ENCODE measurements at places on chromosomes 2 and 18. TPM values are rescaled to one million over a fixed set of nuclear protein-coding genes. Genes with fewer than 3 reads are reported as not detected.
A peak's percentile ranks its signal among the peaks of the same experiment; 100 is the strongest.

SERPINB10 gene
- total RNA-seq: not detected

RTKN gene
- 23.2 TPM for total RNA-seq

GCG gene
- total RNA-seq: not detected

CHRND gene
- total RNA-seq: not detected

MEP1B gene
- not detected for total RNA-seq

UGT1A8 gene
- total RNA-seq: not detected

HOXD12 gene
- not detected for total RNA-seq

GRHL1 gene
- 9.5 TPM for total RNA-seq

DNA sequence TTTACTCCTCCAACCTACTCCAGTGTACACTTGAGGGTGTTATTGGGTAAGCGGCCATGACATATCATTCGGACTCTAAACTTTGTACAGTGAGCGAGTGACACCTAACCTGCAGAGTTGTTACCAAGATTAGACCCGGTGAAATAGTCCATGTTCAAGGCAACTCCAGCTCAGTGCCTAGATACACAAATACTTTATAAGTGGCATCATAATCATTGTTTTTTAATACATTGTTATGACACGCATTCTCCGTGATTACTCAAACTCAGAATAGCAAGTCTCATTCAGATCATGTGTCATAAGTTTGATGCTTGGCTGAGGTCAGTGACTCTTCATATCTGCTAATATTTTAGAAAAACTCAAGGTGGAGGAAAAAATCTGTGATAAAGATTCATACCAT is 597.8 kb downstream of the DCC start:
- H3K36me3 ChIP-seq: no peaks in the 10 kb centered on the region
- no peak for DNase-seq
- H3K4me3 ChIP-seq: no peak overlapping the region
- H3K27ac ChIP-seq: no peak overlapping the region

DNA sequence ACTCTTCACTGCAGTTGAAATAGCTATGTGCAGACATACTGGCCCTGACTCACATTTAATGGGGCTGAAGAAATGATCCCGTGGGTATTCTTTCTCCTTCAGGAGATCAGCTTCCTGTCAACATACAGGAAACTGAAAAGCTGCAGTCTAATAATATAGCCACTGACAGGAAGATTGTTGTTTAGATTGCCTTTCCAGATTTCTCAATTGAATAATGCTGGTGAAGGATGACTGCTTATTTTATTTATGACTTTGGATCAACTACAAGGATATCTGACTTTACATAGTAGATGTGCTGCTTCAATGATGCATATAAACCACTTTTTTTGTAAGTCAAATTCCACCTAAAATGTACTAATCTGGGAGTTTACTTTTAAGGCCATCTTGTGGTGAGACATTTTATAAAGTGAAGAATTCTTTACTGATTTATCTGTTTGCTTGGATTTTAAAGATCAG is 93.4 kb upstream of the MAP4K3 start:
- DNase-seq: no peak
- H3K4me3 ChIP-seq: no peak overlapping the region
- H3K36me3 ChIP-seq: no peaks in the 10 kb centered on the region
- no peak overlapping the region for H3K27ac ChIP-seq
- no peaks in the 10 kb centered on the region for H3K27me3 ChIP-seq
- no peaks in the 10 kb centered on the region for H3K4me1 ChIP-seq

GRCh38 chr2:231680992-231681852 is 27.1 kb upstream of the PTMA start:
- peaks cover 17% of the 10 kb centered on the region for H3K4me1 ChIP-seq
- no peaks in the 10 kb centered on the region for H3K36me3 ChIP-seq
- DNase-seq: peak; percentile 58
- peak overlapping the region; percentile 70 for H3K4me3 ChIP-seq
- H3K27me3 ChIP-seq: no peaks in the 10 kb centered on the region

- DNase-seq: no peak
- H3K27me3 ChIP-seq: no peaks in the 10 kb centered on the region
- no peak overlapping the region for H3K27ac ChIP-seq
- H3K4me3 ChIP-seq: no peak overlapping the region
Measured at GRCh38 chr2:55431982-55432627, 12.4 kb upstream of the CCDC88A start.

DNA sequence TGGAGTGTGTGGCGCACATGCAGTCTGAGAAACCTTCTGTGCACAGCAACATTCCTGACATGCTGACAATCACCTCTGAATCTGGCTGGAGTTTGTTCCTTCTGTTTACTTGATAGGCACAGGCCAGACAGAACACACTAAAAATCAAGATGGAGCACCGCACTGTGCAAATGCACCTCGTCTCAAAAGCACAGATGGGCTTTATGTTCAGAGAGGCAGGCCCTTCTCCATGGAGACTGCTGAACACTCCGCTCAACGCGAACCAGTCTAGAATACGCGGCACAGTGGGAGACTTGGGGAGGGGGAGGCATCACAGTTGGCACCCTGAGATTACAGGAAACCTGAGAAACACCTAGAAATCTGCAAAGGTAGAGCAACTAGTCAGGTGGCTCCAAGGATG is 58.4 kb upstream of the DNMT3A start:
- DNase-seq: no peak
- H3K36me3 ChIP-seq: no peaks in the 10 kb centered on the region
- H3K4me1 ChIP-seq: no peaks in the 10 kb centered on the region
- no peak overlapping the region for H3K4me3 ChIP-seq
- H3K27me3 ChIP-seq: no peaks in the 10 kb centered on the region
- no peak overlapping the region for H3K27ac ChIP-seq

DNA sequence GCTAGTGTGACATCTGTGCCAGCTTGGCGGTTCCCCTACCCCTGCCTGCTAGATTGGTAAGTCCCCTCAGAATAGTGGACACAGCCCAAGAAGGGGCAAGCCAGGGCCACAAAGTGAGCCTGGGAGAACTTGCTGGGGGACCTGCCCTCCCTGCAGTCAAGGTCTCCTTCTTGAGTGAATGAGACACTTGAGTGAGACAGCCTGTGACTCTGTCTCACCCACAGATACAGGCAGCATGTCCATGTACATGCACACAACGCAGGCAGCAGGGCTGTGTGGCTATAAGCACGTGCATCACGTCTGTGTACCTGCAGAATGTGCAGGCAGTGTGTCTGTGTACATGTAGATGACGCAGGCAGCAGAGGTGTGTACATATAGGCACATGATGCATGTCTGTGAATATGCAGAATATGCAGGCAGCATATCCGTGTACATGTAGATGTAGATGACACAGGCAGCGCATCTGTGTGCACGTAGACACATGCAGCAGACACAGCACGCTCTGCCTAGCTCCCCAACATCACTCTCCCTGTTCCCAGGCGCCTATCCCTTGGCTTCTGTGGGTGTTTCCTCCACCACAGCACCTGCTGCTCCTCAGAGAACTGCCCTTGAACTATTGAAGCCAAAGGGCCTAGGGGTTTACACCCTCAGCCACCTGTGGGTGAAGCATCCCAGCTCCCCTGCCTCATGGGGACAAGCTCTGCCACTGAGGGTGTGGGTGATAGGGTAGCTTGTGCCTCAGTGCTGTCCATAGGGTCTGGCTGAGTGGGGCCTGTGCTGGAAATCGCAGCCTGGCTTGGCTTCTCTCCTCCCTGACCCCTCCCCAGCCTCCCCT is 147.2 kb upstream of the TWIST2 start:
- H3K27me3 ChIP-seq: no peaks in the 10 kb centered on the region
- peaks cover 12% of the 10 kb centered on the region for H3K4me1 ChIP-seq
- H3K27ac ChIP-seq: no peak overlapping the region
- no peak for DNase-seq

DNA sequence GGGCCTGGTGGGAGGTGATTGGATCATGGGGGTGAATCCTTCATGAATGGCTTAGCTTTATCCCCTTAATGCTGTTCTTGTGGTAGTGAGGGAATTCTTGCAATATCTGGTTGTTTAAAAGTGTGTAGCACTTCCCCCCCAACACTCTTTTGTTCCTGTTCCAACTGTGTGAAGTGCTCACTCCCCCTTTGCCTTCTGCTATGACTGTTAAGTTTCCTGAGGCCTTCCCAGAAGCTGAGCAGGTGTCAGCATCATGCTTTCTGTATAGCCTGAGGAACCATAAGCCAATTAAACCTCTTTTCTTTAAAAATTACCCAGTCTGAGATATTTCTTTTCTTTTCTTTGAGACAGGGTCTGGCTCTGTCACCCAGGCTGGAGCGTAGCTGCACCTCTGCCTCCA is 139.4 kb downstream of the RNF152 start:
- no peaks in the 10 kb centered on the region for H3K36me3 ChIP-seq
- no peak overlapping the region for H3K27ac ChIP-seq
- DNase-seq: no peak
- H3K4me1 ChIP-seq: peaks cover 9% of the 10 kb centered on the region

- DNase-seq: no peak
- no peaks in the 10 kb centered on the region for H3K27me3 ChIP-seq
- no peak overlapping the region for H3K4me3 ChIP-seq
- H3K4me1 ChIP-seq: peaks cover under 1% of the 10 kb centered on the region
Measured at GRCh38 chr2:215454519-215455246, 18.8 kb upstream of the FN1 start.

- H3K4me3 ChIP-seq: no peak overlapping the region
- no peaks in the 10 kb centered on the region for H3K27me3 ChIP-seq
- H3K27ac ChIP-seq: no peak overlapping the region
- peaks cover 10% of the 10 kb centered on the region for H3K4me1 ChIP-seq
- peaks cover 13% of the 10 kb centered on the region for H3K36me3 ChIP-seq
Measured at GRCh38 chr2:42296226-42296625, 64.8 kb downstream of the COX7A2L start.

- no peak overlapping the region for H3K27ac ChIP-seq
- no peaks in the 10 kb centered on the region for H3K36me3 ChIP-seq
- H3K27me3 ChIP-seq: no peaks in the 10 kb centered on the region
- H3K4me1 ChIP-seq: no peaks in the 10 kb centered on the region
Measured at GRCh38 chr2:106205488-106205887, 11.4 kb upstream of the UXS1 start.

DNA sequence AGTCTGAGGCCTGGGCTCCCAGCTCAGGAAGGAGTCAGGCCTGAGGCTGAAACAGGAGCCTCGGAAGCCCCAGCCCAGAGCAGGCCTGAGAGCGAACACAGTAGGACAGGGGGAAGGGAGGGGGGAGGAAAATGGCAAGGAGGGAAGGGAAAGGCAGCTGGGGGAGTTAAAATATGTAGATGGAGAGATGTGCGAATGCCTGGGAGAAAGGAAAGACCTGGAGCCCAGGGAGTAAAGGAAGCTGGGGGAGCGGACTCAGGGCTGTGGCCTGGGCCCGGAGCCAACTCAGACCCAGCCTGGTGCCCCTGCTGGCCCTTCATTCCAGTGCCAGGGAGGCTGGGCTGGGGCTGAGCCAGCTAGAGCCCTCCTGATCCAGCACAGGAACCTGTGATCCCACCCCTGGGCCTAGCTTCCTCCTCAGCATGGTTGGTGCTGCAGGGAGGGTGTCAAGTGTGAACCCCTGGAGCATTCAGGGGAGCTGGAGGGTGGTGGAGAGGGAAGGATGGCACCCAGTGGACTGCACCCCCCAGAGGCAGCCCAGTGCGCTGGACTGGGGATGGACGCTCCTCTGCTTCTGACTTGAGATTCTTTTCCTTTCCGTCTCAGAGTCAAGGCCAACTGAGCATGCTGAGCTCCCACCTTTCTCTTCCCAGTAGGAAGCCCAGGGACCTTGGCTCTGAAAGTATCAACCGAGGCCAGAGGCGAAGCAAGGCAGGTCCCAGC is 46.3 kb downstream of the EMX1 start:
- H3K36me3 ChIP-seq: no peaks in the 10 kb centered on the region
- no peak overlapping the region for H3K27ac ChIP-seq
- H3K4me1 ChIP-seq: no peaks in the 10 kb centered on the region
- no peaks in the 10 kb centered on the region for H3K27me3 ChIP-seq
- DNase-seq: no peak

GRCh38 chr2:40256649-40257048 is 195.2 kb downstream of the SLC8A1 start:
- H3K36me3 ChIP-seq: no peaks in the 10 kb centered on the region
- H3K4me1 ChIP-seq: no peaks in the 10 kb centered on the region
- H3K4me3 ChIP-seq: no peak overlapping the region
- H3K27ac ChIP-seq: no peak overlapping the region
- H3K27me3 ChIP-seq: no peaks in the 10 kb centered on the region

GRCh38 chr2:174012347-174013314 is 47.5 kb upstream of the SP3 start:
- peaks cover 71% of the 10 kb centered on the region for H3K4me1 ChIP-seq
- no peaks in the 10 kb centered on the region for H3K27me3 ChIP-seq
- H3K4me3 ChIP-seq: peak overlapping the region; percentile 82
- H3K36me3 ChIP-seq: no peaks in the 10 kb centered on the region
- peak overlapping the region; percentile 97 for H3K27ac ChIP-seq

DNA sequence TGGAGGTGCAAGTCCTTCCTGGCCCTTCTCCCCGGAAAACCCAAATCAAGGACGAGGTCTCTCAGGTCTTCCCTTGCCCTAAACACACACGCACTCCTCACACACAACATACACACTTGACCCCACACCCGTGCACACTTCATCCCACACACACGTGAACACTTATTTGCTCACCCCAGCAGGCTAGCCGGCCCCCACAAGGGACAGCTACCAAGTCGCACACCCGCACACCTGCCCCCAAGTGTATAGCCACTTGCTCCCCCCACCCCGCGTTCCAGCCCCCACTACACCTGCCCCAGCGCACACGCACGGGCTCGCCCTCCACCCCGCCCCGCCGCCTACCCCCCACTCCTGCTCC is 359 bp downstream of the TGFBRAP1 start:
- no peaks in the 10 kb centered on the region for H3K36me3 ChIP-seq
- peaks cover 9% of the 10 kb centered on the region for H3K4me1 ChIP-seq
- DNase-seq: no peak
- no peaks in the 10 kb centered on the region for H3K27me3 ChIP-seq

GRCh38 chr18:78080761-78081160 is 831.1 kb downstream of the GALR1 start:
- H3K27ac ChIP-seq: no peak overlapping the region
- H3K36me3 ChIP-seq: no peaks in the 10 kb centered on the region
- no peak overlapping the region for H3K4me3 ChIP-seq
- H3K27me3 ChIP-seq: no peaks in the 10 kb centered on the region
- H3K4me1 ChIP-seq: no peaks in the 10 kb centered on the region

DNA sequence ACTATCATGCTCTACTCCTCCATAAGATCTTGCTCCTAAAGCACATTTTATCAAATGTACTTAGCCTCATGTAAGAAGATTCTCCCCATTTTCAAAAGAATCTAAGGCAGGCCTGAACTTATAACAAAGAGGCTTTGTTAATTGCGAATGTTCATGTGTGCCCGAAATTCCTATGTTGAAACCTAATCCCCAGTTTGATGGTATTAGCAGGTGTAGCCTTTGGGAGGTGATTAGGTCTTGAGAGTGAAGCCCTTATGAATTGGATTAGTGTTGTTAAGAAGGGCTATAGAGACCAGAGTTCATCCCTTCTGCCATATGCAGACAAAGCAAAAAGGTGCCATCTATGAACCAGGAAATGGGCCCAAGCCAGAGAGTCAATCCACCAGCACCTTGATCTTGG is 234.5 kb downstream of the PAX3 start:
- H3K4me1 ChIP-seq: no peaks in the 10 kb centered on the region
- H3K4me3 ChIP-seq: no peak overlapping the region
- no peaks in the 10 kb centered on the region for H3K36me3 ChIP-seq
- no peaks in the 10 kb centered on the region for H3K27me3 ChIP-seq

Data from thoracic aorta (tissue), 2 donors.